NCI-H345 (cell line): ENCODE measurements at places on chromosomes 5 and 9.

GRCh38 chr9:88767504-88767790 lies 223.8 kb upstream of the S1PR3 start:
- DNase-seq, result no peak

DNA sequence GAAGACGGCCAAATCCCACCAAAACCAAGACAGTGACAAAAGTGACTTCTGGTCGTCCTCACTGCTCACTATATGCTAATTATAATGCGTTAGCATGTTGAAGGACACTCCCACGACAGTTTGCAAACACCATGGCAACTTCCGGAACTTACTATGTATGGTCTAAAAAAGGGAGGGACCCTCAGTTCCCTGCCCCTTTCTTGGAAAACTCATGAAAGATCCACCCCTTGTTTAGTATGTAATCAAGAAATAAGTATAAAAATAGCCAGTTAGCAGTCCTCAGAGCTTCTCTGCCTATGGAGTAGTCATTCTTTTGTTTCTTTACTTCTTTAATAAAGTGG lies 9.5 kb downstream of the FCN2 start:
- DNase-seq, result no peak

DNA sequence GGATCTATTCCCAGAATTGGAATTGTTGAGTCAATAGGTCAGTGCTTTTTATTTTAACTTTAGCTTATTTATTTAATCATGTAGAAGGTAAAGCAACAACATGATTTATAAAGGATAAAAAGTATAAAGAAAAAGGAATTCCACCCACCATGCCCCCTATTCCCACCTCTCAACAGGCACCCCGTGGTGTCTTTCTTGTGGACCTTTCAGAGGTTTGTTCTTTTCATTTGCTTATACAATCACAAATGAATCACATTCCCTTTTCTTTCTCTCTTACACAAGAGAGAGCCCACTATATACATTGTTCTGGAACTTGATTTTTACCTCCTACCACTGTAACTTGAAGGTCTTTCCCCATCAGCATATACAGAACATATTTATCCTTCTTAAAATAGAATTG lies 37.2 kb upstream of the SMIM32 start:
- DNase-seq, result peak; percentile 10

DNA sequence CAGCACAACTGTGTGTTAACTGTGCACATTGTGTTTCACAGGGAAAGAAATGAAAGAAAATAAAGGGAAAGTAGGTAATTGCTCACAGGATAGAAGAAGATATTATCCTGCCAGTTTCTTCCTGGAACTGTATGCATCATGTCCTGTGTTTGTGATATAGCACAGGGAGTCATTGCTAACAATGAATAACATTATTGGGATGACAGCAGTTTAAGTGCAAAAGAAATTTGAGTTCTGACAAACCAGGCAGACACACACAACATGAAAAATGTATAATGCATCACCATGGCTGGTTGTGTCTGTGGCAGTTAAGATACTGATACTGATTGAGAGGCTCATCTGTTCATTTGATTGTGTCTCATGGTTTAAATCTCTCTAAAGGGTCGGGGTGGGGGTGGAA lies 145.4 kb downstream of the SPATA31D1 start:
- no peak for DNase-seq

- peak; percentile 49 for DNase-seq
Observed at GRCh38 chr9:76687861-76688391, 76.3 kb upstream of the PCA3 start.

GRCh38 chr5:55154873-55155272 lies 5.1 kb upstream of the GPX8 start:
- DNase-seq, result no peak

GRCh38 chr9:123843703-123844102 lies 86.2 kb downstream of the DENND1A start:
- DNase-seq, result no peak

DNA sequence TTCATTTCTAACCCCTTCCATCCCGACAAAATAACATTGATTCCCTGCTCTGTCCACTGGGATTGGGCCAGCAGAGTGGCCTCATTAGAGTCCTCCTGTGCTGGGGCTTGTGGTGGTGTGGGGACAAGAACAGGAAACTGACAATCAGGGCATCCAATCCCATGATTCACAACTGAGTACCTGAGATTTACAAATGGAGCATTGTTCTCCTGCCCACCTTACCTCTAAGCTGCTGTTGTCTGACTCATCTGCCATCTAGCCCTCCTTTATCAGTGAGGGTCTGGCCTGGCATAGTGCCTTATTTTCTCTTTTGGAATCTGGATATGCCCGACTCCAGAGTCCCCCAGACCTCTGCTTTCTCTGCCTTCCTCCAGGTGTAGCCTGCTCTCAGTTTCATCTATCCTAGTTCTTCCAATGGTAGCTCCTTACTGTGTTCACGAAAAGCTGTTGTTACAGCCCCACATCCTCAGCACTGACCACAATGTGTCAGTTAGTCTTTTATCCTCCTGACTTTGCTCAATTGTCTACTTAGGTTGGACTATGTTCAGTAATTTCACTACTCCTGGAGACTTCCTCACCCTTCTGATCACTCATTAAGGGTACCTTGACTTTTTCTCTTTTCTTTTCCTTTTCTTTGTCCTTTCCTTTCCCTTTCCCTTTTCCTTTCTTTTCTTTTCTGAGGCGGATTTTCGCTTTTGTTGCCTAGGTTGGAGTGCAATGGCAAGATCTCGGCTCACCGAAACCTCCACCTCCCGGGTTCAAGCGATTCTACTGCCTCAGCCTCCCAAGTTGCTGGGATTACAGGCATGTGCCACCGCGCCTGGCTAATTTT lies 13.4 kb downstream of the WNT8A start:
- no peak for DNase-seq

DNA sequence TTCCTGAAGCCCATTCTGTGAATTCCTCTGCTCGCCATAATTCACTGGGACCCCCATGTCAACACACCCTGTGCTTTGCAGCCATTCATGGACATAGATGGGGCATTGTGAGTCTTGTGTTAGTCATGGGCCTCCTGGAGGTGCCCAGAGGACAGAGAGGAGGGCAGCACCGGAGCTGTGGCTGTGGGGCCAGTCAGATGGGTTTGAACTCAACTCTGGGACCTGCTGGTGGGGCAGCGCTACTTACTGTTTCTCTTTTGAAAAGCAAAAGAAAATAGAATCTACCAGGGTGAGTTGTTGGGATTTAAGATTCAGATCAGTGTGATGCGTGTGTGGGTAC lies 11.3 kb upstream of the EXOC3 start:
- DNase-seq, result no peak

DNA sequence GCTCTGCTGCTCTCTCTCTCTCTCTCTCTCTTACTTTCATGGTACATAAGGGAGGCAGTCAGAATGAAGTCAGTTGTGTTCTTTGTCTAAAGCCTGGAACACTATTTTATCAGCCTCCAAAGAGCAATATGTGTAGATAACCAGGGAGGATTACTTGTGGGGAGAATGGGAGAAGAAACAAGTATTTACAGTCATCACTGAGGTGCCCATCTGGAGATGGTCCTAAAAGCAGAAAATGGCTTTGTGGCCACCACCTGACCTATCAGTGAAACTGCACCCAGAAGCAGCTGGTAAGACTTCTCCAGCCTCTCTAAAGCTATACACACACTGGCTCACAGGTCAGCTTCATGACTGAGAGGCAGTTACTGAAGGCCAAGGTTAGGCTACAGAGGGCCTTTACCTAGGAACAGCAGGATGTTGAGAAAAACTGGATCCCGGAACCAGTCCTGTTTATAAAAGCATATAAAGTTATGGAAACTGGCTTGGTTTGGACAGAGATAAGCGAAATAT lies 75.1 kb downstream of the MRPS27 start:
- no peak for DNase-seq

DNA sequence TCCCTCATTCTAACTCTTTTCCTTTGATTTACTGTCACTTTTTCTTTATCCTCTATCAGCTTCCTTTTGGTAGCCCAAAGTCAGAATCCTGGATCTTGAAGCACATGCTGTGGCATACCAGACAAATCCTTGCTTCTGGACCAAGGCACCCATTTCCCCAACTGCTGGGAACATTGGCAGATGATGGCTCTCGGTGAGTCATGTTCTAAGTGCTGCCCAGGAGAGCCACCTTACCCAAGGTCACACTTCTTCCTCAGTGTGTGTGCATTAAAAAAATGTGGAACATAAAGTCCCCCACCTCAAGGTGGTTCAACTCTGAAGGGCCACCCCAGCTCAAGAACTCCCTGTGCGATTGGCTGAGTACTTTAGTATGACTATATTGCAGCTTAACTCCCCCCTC lies 141.4 kb upstream of the PUM3 start:
- no peak for DNase-seq

DNA sequence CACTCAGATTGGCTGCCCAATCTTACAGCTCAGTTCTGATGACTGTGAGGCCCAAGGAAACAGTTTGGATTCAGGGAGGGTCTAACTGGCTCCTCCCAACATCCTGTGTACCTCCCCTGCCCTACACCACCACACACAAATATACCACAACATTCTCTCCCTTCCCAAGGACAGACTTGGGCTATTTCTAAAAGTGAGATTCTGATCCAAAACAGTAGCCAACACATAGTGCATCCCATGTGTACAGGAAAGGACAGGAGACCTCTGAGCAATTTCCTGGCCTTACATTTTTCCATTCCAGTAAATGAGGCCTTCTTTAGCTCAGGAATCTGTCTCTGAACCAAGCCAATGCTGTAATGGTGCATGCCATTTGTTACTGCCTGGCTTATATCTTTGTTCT lies 20.8 kb downstream of the ZNF366 start:
- no peak for DNase-seq

DNA sequence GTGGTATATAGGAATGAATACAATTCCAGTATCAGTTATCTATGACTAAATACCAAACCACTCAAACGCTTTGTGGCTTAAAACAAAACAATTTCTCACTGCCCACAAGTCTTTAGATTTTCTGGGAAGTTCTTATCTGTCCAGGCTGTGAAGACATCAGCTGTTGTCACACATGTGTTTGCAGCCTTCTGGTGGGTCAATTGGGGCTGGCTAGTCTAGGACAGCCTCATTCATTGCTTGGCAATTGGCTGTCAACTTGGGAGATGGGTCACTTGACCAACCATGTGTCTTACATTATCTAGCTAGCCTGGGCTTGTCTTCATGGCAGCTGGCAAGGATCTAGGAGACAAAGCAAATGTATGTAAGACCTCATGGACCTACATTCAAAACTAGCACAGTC lies 53.8 kb upstream of the PAPPA start:
- DNase-seq, result no peak

DNA sequence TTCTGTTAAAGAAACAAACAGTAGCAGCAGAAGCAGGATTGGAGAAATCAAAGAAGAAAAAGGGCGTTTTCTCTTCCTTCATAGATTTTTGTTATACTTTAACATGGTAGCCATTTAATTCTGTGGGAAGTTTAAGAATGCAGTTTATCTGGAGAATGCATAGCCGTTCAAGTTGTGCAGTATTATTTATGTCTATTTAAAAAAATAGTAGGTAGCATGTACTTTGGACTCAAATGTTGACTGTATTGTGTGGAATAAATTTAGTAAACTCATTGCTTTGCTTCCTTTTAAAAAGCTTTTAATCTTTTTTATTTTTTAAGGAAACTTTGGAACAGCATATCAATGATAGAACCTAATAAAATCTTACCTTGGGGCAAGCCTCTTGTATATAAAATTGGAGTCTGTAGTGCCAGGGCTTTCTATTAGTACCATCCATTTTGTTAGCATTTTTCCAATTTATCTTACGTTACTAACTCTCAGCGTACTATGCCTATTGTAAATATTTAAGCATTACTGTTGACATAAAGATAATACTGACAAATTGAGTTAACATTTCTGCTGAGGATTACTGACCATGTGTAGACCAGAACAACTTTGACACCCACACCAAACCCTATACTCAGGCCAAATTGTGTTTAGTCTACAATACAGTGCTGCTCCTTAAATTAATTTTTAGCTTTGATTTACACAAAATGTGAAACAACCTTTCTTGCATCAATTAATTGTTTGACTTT lies 291.1 kb downstream of the NNT start:
- DNase-seq, result no peak

- DNase-seq, result no peak
Observed at GRCh38 chr5:32539981-32540845, 45.1 kb upstream of the SUB1 start.

GRCh38 chr9:26801772-26802171 lies 90.8 kb downstream of the CAAP1 start:
- DNase-seq, result no peak

GRCh38 chr5:140466981-140467742 lies 65.5 kb downstream of the ANKHD1 start:
- DNase-seq, result no peak

GRCh38 chr5:139630855-139631254 lies 17.3 kb upstream of the CXXC5 start:
- DNase-seq, result no peak

DNA sequence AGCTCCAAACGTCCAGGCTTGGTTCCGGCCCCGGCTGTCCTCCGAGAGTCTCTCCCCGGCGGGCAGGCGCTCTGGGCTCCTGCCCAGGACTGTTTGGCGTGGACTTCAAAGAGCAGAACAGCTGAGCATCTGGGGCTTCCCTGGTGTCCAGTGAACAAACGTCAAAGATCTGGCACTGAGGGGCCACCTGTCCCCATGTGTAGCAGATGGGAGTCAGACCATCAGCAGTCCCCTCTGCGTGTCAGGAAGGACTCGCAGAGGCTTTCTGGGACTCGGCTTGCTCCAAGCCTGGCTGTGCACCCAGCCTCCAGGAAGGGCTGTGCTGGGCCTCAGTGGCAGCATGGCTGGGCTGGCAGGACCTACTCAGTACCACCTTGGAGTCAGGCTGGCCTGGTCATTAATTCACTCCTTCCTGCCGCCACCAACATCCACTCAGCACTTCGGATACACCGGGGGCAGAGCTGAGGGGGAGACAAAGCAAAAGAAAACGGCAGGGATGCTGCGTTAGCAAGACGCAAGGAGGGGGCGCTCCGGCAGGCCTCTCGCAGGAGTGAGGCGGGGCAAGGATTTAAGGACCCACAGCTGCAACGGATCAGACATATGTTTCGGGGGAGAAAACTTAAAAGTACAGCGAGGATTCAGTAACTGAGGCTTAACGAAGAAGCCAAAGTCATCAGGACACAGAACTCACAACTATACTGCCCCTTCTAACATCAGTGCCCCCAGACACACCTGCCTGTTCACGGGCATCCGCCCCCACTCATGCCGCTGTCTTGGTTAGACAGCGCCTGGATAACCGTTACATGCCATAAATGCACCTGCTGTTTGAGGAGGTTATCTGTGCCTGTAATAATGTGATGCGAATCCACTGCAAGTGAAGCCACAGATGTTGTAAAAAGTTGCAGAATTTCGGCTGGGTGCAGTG lies 164.5 kb upstream of the PHYKPL start:
- DNase-seq, result no peak

- no peak for DNase-seq
Observed at GRCh38 chr5:89989776-89990175, 419.8 kb downstream of the CETN3 start.

GRCh38 chr9:72465593-72465984 lies 55.8 kb upstream of the TMC1 start:
- no peak for DNase-seq
